Renal cortical epithelial cell (primary cell): ENCODE measurements at places on chromosomes 11 and 22. TPM values are rescaled to one million over a fixed set of nuclear protein-coding genes. Genes with fewer than 3 reads are reported as not detected.

DNA sequence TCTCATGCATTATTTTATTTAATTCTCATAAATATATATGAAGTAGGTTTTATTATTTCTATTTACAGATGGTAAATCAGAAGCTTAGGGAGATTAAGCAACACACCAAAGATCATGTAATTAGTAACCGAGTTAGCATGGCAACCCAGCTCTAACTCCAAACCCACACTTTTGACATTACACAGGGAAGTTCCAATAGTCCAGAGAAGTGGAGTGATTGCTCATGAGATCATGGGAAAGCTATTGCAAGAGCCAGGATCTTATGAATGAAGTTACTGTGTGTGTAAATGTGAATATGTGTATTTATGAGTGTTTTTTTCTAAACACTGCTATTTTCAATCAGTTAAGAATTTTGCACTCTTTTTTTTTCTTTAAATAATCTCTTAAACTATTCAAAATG, 225.8 kb upstream of the KIRREL3 start:
- DNase-seq: peak; percentile 7

- DNase-seq: peak; percentile 48
These were observed 4.3 kb upstream of the BAIAP2L2 start for GRCh38 chr22:38114484-38115398.

DNA sequence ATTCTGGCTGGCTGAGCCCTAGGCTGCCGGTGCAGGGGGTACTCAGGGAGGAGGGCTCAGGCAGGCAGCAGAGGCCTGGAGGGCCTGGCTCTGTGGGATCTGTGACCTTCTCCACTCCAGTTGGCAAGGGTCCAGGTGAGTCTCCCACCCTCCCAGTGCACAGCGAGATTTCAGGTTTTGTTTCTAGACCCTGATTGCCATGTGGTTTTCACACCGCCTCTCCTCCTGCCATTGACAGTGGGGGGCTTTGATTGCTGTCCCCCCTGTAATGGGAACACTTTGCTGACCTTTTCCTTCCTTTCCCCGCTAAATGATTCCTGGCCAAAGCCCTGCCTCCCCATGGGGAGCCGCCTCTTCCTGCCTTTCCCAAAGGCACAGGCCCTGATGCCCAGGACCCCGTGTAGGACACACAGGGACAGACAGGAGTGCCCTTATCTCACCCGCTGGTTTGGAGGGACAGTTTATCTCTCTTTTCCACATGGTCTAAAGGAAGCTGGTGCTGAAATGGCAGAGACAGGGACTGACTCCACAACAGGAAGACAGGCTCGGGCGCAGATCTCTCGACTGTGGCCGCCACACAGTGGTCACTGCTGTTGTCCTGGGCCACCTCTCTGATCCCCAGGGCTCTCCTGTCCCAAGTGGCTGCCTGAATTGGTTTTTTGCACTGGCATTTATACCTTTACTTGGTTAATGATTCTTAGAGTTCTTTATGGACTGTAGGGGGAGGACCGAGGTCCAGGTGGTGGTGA, 43.4 kb downstream of the BCR start:
- DNase-seq: peak; percentile 30

GRCh38 chr11:7077101-7077500, 11.7 kb upstream of the RBMXL2 start:
- no peak for DNase-seq

Gene SLC17A6
- total RNA-seq: not detected in 2 replicates

GRCh38 chr22:32494971-32495370, 20.4 kb downstream of the FBXO7 start:
- no peak for DNase-seq

GRCh38 chr11:91239359-91239758, 985.3 kb upstream of the FAT3 start:
- no peak for DNase-seq

DNA sequence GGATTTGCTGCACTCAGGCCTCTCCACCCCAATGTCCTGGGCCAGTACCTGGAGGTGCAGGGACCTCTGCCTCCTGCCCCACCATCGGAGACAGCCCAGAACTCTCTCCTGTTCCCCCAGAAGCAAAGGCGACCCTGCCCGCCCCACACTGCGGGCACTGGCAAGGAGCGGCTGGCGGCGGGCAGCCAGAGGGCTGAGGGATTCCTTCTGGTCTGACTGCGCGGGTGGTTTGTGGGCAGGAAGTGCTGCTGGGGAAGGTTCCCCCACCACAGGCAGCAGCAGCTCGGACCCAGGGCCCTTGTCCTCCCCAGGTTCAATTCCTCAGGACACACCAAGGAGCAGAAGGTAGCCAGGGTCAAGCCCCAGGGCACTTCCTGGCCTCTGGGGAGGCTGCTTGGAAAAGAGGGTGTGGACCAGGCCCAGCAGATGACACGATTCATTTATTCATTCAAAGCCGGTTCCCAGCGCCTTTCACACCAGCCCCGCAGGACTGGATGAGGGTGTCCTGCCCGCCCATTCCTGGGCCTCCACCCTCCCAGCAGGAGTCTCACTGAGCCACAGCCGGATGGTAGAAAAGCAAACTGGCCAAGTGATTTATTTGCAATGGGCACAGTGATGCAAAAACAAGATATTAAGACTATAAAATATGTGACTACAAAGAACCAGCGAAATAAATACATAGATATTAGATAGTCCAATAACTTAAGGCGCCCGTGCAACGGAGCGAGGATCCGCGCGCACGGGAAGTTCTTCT, 1.2 kb downstream of the PHLDA2 start:
- no peak for DNase-seq

Gene POU2AF2
- total RNA-seq: not detected in 2 replicates

GRCh38 chr11:123371506-123372297, 58.4 kb upstream of the GRAMD1B start:
- no peak for DNase-seq

GRCh38 chr11:122804796-122805195, 33.5 kb upstream of the CRTAM start:
- DNase-seq: no peak
